ENCODE measurements at places on chromosomes 1 and 21.
A peak's percentile ranks its signal among the peaks of the same experiment; 100 is the strongest.

DNA sequence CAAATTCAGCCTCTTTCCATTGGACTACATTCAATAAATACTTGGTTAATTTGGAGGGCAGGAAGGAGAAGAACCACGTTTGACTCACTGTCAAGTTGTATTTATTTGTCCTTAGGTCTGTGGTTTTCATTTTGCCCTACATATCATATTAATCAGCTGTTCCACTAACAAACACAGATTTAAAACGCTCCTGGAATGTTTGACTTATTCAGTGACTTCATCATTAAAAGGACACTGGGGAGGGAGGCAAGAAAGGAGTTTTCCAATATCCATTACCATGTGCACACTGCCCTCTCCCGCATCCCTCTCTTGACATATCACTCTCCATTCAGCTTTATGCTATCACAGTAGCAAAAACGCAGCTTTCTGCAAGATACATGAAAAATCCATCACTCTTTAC, 98.2 kb upstream of the C1orf87 start:
- DNase-seq: no peak

GRCh38 chr1:91884459-91885212, 1.3 kb downstream of the TGFBR3 start:
- DNase-seq: peak; percentile 59

DNA sequence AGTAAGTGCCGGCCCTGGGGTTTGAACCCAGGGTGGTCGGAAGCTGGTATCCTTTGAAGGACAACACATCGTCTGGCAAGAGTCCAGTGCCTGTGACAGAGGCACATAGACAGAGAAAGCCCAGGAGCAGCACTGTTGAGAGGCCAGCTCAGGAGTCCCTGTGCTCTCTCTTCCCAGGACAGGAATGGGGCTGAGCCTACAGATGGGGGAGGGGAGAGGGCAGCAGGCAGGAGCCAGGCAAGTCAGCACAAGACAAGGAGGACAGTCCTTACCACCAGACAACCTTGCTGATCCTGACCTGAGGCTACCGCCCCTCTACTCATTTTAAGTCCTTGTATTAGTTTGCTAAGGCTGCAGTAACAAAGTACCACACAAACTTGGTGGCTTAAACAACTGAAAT, 27.7 kb upstream of the SYT6 start:
- DNase-seq: no peak

DNA sequence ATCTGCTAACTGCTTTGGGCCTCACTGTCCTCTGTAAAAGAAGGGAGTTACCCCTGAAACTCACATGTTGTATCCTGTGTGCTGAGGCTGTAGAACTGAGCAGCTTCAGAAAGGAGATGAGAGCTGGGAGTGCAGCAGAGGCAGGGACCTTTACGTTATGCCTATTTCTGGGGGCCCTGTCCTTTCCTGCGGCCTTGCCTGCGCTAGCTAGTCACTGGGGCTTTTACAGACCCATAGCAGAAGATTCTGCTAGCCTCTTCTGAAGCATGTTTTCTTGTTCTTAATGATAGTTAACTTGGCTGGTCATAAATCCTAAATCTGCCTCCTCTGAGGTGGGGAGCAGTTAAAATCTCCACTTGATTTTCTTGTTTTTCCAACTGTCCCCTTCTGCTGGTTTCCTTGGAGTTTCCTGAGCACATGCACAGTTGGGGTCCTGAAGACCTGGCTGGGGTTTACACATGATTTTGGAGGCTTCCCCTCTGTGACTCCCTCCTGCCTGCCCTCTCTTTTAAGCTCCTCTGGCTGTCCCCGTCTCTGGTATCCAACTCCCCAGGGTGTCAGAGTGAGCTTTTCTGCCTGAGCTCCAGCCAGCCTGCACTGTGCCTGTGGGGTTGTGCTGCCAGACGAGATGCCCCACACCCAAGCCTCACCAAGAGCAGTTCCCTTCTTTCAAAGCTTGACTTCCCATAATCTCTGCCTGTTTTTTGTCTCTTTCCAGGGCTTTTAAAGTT, 76.6 kb downstream of the NOS1AP start:
- no peak for DNase-seq

DNA sequence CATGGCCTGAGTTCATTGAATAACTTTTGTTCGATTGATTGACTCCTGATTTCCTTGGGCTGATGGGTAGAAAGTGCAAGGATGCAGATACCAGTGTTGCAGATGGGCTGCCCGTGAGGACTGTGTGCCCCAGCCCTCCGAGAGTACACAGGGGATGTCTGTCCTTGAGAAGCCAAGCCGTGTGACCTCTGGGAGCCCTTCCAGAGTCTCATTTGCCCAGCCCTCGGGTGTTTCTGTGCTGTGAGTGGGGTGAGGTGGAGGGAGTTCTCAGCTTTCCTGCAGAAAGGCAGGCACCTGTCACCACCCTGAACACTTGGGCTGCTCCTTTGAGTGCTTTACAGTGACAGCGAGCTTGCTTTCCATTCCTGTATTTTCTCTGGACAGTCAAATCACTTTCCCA, 96.4 kb upstream of the CACNA1E start:
- DNase-seq: no peak

DNA sequence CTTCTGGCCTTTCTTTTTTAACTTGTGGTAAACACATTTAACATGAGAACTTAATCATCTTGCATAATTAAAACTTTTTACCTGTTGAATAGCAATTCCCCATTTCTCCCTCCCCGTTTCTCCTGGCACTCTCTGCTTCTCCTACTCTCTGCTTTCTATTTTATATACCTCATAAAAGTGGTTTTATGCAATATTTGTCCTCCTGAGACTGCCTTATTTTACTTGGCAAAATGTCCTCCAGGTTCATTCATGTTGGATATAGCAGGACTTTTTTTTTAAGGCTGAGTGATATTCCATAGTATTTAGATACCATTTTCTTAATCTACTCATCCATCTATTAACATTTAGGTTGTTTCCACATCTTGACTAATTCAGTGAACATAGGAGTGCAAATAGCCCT, 35.0 kb downstream of the BTG3 start:
- DNase-seq: no peak

GRCh38 chr1:3636531-3636930, 11.7 kb downstream of the TPRG1L start:
- peak; percentile 24 for DNase-seq

DNA sequence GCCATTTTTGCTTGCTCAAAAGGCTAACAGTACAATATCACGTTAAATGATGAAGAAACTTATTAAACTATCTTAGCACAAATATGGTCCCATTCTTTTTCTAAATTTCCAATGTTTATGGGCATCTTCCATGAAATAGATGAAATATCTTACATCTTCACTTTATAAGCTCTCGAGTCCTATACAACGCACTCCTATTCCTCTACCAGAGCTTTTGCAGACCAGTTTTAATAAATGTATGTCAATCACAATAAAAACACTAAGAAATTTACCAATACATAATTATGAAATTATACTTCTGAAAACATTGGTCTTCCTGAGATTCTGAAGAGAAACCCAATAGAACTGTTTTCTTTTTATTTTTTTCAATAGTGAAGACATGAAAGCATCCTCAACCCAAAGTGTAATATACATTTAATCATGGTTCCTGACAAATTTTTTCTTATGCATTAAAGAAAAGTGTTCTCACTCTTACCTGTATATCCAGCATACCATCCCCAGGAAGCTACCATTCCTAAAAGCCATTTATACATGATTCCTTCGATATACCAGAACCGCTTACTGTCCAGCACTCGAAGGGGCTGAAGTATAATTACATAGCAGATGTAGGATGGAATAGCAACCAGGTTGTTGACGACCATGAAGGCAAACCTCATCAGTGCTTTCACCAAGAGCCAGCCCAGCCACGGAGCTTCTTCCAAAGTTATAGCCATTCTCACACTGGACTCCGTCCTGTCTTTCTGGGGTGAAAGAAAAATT, 1.8 kb downstream of the LPGAT1 start:
- no peak for DNase-seq

GRCh38 chr1:207139616-207140015, 35.6 kb downstream of the C4BPA start:
- no peak for DNase-seq

DNA sequence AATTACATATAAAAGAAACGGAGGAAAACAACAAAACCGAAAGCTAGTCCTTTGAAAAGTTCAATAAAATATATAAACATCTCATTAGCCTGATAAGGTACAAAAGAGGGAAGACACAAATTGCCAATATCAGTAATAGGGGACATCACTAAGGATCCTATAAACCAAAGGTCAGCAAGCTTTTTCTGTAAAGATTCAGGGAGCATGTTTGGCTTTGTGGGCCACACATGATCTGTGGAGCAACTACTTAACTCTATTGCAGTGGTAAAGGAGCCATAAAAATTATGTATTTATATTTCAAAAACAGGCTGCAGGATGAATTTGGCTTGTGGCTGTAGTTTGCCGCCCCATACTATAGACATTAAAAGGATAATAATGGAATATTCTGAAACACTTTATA, 5.5 kb upstream of the NSUN4 start:
- DNase-seq: no peak

DNA sequence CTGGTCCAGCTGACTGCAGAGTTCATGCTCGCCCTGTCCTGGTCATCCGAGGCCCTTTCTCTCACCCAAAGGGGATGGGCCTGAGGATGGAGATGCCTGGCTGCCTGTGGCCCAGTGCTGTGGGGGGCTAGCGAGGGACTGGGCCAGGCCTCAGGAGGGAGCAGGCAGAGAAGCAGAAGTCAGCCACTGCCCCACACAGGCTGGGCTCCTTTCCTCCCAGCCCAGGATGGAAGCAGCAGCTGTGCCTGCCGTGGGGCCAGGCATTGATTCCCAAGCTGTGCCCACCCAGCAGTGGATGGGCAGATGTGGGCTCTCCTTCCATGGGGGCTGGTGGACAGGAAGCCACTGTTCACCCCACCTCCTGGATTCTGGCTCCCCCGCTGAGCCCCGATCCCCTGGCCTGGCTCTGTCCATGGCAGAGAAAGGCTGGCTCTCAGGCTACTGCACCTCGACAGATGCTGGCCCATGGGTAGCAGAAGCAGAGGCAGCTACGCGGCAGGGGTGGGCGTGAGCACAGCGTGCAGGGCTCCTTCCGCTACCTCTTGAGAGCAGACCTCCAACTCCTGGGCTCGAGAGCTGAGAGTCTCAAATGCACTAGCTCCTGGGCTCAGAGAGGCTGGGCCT, 24.6 kb downstream of the RUNX3 start:
- DNase-seq: no peak

GRCh38 chr21:28867401-28867800, 125.3 kb downstream of the LTN1 start:
- DNase-seq: no peak

DNA sequence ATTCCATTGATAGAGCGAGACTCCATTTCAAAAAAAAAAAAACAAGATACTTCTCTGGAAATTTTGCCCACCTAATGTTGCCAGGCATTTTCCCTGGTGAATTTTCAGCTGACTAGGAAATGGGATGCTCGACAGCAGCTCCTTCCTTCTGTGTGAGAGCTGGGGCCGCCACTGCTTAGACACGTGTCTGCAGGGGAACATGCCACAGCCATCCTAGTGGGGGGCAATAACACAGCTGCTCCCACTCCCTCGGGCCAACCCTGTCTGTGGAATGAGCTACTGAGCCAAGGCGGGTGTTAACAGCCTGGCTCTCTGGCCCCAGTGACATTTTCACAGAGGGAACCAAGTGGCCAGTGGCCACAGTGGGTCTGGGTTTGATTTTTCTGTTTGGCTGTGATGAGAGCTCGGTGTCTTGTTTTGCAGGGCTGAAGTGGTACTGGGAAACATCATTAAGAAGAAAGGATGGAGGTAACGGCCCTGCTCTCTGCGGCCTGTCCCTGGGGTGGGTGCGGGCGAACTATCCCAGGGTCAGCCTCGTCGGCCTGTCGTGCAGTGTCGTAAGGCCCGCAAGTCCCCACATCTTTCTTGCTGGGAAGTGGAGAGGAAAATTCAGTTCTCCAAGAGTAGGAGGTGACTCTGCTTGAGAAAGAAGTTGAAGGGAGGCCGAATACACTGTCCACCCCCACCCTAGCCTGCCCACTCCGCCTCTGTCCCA, 39.2 kb downstream of the KCNAB2 start:
- no peak for DNase-seq

GRCh38 chr1:87004857-87005256, 90.4 kb downstream of the HS2ST1 start:
- DNase-seq: no peak

DNA sequence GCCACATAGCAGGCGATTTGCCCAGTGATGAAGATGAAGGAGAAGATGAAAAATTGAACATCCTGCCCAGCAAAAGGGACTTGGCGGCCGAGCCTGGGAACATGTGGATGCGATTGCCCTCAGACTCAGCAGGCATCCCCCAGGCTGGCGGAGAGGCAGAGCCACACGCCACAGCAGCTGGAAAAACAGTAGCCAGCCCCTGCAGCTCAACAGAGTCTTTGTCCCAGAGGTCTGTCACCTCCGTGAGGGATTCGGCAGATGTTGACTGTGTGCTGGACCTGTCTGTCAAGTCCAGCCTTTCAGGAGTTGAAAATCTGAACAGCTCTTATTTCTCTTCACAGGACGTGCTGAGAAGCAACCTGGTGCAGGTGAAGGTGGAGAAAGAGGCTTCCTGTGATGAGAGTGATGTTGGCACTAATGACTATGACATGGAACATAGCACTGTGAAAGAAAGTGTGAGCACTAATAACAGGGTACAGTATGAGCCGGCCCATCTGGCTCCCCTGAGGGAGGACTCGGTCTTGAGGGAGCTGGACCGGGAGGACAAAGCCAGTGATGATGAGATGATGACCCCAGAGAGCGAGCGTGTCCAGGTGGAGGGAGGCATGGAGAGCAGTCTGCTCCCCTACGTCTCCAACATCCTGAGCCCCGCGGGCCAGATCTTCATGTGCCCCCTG, 3.3 kb downstream of the ZBTB18 start:
- DNase-seq: no peak

GRCh38 chr1:52917581-52917980, 4.0 kb downstream of the ECHDC2 start:
- no peak for DNase-seq

DNA sequence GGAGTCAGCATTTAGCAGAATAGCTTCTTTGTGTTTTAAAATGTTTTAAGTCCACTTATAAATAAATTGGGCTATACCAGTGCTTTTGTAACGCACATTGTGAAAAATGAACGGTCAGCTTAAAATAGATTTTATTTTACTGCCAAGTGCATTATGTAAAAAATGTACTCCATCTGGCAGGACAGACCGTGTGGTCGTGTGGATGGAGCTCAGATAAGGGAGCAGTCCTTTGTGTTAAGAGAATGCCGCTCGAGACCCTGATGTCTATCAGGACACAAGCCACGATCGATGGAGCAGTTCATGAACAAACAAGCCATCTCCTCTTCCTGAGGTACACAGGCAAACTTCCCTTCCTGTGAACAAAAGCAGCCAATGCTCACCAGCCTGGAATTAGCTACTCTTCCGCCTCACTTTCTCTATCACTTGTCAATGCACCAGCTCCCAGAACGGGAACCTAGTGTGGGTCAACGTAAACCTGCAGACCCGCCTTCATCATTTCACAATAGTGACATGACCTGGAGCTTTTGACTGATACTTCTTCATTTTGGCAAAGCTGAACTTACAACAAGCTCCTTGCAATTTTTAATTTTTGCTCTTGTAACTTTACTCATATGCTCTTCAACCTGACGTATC, 243.5 kb downstream of the TGFB2 start:
- no peak for DNase-seq

DNA sequence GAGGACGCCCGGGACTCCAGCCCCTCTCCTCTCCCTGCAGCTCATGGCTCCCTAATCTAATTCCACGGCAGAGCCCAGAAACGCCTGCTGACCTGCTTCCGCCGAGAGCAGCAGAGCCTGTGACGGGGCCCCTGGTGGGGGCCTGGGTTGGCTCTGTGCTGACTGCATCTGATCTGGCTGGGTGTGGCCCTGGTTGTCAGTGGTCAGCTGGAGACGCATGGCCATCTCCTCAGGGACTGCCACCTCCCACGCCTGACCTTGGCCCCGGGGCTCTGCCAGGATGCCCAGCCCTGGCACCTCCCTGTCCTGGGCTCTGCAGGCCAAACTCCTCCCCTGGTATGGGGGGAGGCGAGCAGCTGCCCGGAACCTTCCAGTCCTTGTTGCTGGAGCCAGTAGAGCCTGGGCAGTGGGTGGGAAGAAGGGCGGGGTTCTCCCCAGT, 1.1 kb upstream of the PLCH2 start:
- no peak for DNase-seq

Measured in right cardiac atrium (tissue), 5 donors.